ENCODE measurements at places on chromosomes 2 and 18.
A peak's percentile ranks its signal among the peaks of the same experiment; 100 is the strongest.

DNA sequence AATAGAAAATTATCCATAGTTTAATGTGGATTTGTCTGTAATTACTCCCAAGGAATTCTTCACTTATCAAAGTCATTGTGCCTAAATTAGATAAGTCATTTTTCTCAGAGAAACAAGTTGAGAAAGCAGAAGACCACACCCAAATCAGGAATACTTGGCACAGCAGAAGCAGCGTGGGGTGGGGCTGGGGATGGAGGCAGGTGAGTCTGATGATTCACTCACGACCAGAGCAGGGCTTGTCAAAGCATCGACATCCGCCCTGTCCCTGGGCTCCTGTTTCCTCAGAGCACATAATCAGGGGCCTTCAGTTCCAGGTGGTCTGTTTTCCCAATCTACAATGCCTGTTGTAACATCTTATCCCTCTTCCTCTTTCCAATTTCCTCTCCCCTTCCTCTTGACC is 31.5 kb upstream of the COLEC12 start:
- no peak for DNase-seq

- DNase-seq: no peak
Measured at GRCh38 chr2:41337956-41338355, 709.9 kb upstream of the PKDCC start.

DNA sequence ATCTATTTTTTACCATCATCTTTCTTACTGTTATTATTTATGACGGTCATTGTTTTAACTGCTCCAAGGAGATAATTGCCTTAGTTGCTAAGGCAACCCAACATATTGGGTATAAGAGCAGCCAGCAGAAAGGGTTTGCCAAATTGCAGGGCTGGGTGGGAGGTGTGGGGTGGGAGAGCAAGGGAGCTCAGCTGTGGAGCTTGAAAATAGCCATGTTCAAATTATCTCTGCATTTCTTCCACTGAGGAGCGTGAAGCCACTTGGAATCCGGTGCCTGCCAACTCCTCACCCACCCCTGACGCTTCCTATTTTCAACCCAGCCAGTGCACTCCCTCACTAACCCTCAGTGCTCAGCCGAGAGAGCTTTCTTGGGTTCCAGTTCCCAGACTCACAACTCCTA is 60.8 kb downstream of the SETBP1 start:
- DNase-seq: no peak

DNA sequence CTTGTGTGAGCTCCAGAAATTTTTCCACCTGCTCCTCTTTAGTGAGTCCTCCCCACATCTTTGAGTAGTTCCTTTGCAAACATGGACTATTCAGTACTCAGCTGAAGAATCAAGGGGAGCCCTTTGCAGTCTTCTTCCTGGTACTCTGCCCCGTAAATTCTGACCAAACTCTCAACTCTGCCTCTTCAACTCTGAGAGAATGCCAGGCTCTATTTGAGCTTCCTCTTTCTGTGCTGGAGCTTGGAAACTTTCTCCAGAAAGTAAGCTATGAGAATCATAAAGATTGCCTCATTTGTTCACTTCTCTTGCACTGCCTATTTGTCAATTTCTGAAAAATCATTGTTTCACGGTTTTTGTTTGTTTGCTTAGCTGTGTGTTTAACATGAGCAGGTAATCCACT is 7.4 kb upstream of the STAT4 start:
- no peak for DNase-seq

DNA sequence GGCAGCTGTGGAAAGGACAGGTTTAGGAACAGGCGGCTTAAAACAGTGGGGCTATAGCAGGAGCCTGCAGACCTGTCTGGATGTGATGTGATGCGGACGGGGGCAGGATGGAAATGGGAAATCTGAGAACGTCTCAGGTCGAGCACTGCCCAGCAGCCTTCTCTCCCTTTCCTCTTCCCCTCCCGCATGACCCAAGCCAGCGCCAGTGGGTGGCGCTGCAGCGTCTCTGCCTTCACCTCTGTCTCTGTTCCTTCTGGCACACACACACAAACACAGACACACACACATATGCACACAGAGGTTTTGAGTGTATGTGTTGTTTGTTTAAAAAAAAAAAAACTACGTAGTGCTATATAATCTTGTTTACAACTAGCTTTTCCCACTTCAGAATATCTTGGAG is 82.0 kb upstream of the SLC66A3 start:
- peak; percentile 52 for DNase-seq

GRCh38 chr18:3040173-3040572 is 27.2 kb upstream of the LPIN2 start:
- no peak for DNase-seq

DNA sequence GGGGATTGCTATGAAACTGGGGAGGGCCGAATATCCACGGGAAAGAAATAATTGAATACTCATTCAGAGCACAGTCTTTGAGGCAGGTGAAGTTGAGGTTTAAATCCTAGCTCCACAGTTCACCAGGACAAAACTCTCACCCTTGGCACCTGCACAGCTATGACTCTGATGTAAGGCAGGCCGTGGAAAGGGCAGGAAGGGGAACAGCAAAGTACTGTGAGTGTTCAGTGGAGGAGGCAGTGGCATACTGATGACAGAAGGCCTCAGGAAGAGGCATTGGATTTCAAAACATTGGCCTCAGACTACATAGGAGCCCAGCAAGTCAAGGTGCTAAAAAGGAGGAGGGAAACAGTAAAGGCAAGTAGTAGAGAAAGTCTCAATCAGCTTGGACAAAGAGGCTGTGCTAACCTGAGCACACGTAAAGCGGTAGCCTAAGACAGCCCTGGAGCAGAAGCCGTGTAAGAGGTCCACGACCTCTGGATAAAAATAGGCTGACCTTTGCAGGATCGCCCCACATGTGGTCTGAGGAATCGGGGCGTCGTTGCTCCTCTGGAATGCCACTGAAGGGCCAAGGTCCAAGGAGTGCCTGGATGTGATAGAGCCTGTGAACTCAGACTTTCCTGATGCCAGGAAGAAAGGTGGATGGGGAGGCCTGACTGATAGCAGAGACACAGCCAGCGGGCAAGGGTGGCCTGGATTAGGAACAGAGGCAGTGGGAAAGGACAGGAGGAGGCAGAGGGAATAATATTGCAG is 243.6 kb downstream of the PID1 start:
- no peak for DNase-seq

DNA sequence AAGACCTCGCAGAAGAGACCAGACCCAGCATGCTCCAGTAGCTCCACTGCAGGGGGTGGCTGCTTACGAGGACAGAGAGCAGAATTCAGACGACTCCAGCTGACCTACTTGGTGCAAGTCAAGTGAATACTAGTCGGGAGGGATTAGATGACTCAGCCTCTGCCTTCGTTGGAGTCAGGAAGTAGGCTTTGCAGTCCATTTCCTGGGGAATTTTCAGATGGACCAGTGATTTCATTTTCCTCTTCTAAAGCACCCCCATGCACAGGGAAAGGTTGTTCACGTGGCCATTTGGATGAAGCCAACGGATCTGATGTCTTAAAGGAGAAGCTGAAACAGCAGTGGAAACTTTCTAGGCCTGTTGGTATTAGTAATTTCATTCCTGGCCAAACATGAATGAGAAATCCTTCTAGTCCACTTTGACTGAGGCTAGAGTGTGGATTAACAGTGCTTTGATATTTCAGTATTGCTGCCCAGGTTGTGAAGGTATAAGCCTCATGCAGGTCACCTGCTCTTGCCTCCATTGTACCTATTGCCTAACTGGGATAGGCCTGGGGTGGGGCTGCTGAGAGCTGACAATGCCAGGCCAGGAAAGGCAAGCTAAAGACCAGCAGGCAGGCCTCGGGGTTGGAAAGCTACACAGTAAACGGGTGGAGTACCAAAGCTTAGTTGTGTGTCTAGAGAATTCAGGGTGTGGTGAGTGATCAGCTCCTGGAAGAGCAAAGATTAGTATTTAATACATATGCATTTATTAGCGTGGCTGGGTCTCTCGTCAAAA is 117.6 kb upstream of the FOSL2 start:
- DNase-seq: no peak

DNA sequence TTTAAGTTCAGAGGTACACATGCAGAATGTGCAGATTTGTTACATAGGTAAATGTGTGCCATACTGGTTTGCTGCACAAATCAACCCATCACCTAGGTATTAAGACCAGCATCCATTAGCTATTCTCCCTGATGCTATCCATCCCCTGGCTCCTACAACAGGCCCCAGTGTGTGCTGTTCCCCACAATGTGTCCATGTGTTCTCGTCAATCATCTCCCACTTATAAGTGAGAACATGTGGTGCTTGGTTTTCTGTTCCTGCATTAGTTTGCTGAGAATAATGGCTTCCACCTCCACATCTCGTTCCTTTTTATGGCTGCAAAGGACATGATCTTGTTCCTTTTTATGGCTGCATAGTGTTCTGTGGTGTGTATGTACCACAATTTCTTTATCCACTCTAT is 75.8 kb downstream of the SUCLG1 start:
- no peak for DNase-seq

GRCh38 chr2:208415255-208415654 is 8.7 kb downstream of the PTH2R start:
- DNase-seq: no peak

GRCh38 chr2:65329525-65329924 is 101.9 kb downstream of the ACTR2 start:
- no peak for DNase-seq

GRCh38 chr2:178629463-178629862 is 149.2 kb downstream of the PLEKHA3 start:
- DNase-seq: no peak

GRCh38 chr2:215002500-215002899 is 135.9 kb downstream of the ABCA12 start:
- no peak for DNase-seq

- DNase-seq: no peak
Measured at GRCh38 chr2:189467160-189467559, 25.9 kb downstream of the WDR75 start.

DNA sequence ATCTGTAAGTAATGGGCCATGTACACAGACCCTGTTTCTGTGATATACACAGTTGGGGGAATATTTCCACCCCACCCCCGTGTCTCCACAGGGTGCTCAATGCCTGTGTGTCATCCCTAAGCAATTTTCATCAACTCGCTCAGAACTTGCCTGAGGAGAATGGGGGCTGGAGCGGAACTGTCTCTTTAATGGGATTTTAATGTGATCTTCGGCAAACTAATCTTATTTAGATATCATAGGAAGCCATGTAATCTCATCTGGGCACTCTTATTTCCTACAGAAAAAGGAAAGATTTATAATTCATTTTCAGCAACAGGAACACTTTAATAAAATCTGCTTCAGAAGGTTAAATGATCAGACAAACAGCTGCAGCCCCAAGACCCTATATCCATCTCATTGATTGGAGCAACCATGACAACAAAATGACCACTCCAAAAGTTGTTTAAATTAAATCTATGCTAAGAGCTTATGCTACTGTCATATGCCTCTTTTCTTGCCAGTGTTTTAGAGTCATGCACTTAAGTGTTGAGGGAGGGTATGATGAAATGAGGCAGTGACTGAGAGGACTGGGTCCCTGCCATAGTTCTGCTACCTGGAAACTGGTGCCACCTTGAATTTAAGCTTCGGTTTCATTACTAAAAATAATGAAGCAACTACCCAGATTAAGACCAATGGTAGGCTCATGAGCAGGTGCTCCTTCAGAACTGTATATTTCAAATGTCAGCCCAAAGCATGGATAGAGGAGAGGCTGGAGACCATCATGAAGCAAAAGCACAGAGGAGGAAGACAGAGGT is 183.1 kb upstream of the DDX18 start:
- DNase-seq: no peak

GRCh38 chr2:201228912-201229290 is 31.4 kb upstream of the CASP8 start:
- DNase-seq: no peak

DNA sequence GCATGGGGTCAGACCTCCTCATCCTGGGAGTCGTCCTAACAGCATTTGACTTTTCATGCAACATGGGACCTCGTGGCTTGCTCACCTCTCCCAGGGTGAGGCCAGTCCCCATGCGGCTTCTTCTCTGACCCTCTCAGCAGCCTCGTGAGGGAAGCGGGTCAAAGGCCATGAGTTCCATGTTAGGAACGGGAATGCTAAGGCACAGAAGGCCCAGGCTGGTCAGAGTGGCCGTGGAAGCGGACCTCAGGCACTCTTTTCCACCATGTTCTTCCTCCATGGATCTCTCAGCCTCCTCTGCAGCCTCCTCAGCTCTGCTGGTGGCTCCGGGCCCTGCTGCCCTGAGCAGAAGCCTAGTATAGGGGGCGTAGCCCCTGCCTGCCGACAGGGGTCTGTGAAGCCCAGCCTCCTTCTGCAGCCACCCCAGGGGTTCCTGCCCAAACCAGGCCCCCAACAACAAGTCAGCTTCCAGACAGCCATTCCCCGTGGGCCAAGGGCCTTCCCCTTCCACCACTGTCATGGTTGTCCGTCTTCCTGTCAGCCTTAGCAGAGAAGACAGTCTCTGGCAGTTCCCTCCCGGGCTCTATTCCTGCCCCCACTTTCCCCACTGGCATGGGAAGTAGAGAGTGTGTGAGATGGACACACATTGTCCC is 60.0 kb upstream of the OTOF start:
- no peak for DNase-seq

- DNase-seq: no peak
Measured at GRCh38 chr18:56109757-56110156, 521.8 kb upstream of the TCF4 start.

DNA sequence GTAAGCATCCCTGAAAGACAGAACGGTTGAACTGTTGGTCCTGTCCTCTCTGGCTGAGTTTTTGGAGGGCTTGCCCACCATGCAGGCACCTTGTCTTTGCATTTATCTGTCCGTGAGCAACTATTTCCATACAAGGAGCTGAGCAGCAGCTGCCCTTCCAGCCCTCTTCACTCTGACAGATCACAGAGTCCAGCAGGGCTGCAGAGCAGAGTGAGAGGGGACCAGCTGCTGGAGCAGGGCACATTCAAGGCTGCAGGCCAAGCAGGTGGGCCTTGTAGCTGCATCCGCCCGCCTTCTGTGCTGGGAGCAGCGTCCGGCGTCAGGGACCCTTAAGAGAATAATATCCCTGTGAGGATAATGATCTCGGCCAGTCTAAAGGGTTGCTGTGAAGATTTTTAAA is 9.5 kb downstream of the SMYD1 start:
- DNase-seq: no peak

DNA sequence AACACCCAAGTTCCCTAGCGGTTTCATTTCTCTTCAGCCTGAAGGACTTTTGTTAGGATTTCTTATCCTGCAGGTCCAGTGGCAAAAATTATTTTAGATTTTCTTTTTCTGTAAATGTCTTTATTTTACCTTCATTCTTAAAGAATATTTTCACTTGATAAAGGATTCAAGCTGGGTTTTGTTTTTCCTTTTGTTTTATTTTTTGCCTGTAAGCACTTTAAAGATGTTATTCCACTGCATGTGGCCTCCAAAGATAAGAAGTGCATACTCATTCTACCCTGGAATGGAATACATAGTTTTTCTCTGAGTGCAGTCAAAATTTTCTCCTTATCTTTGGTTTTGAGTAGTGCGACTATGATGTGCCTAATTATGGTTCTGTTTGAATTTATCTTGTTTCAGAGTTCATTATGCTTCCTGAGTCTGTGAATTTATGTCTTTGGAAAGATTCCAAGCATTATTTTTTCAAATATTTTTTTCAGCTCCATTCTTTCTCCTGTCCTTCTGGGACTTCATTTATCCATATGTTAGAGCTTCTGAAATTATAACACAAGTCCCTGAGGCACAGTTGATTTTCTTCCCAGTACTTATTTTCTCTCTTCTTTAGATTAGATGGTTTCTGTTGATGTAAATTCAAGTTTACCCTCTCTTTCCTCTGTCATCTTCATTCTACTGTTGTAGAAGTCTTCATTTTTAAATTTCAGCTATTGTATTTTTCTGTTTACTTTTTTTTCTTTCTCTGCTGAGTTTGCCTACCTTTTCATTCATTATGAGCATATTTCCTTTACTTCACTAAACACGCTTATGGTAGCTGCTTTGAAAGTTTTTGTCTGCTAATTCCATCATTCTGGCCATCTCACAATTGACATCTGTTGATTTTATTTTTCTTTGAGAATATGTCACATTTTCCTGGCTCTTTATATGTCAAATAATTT is 69.6 kb downstream of the MAPRE2 start:
- DNase-seq: no peak
